ENCODE measurements at places on chromosomes 13 and 19.

- no peak for DNase-seq
Measured at GRCh38 chr13:51630288-51630615, 46.0 kb downstream of the WDFY2 start.

- no peak for DNase-seq
Measured at GRCh38 chr19:41811981-41812380, 15.6 kb downstream of the CEACAM3 start.

DNA sequence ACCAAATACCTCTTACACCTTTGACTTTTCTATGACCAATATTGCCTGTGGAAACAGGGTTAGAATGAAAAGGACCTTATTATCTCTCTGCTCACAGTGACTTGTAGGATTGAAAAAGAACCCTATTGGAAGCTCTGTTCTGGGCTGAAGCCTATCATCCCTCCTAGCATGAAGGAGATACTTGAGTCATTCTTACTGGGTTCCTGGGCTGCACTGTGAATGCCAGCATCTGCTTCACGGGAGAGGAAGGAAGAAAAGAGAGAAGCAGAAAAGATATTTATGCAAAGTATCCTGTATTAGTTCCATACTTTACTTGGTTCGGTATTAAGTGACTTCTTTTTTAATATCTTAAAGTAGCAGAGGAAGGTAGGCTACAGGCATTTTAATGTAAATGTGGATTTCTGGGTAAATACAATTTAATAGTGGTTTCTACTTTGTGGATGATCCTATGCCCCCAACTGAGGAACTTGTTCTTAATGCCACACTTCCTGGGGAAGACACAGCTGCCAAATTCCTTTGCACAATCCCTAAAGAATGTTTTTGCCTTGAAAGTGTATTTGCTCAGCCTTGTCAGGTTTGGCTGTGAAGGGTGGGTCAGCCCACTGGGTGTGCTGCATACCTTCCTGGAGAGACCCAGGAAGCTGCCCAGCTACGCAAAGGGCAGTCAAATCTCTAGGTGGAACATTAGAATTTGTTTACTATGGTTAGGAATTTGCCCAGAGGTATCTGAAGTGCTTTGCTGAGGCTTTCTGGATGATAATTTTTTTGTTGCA, 13.7 kb upstream of the SCEL start:
- no peak for DNase-seq

- DNase-seq, result no peak
Measured at GRCh38 chr19:18417250-18418028, 1.8 kb upstream of the SSBP4 start.

GRCh38 chr19:19558055-19558454, 20.0 kb downstream of the CILP2 start:
- no peak for DNase-seq

GRCh38 chr13:112814905-112815585, 125.2 kb downstream of the ATP11A start:
- no peak for DNase-seq

DNA sequence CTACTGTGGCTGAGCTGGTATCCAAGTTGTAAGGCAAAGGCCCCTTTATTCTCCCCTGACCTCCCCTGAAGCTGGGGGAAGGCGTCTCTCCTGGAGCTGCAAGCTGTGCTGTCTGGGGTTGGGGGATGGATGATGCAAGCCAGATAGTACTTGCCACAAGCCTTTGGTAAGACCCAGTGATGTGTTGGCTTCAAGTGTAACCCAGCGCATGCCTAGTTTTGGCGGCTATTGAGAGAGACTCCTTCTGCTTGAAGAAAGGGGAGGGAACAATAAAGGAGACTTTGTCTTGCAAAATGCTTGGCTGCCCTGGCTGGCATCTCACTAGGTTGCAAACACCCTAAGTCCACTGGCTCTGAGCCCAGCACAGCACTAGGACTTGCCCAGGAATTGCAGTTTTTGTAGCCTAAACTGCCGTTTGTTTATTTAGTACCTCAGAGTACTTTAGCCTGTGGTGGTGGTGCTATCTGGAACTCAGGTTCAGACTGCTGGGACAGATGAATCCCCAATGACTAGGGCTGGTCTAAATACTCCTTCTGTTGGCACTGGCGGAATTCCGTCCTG, 108.2 kb downstream of the TNFSF13B start:
- no peak for DNase-seq

GRCh38 chr13:102642475-102642874, 45.7 kb downstream of the TPP2 start:
- DNase-seq, result no peak

DNA sequence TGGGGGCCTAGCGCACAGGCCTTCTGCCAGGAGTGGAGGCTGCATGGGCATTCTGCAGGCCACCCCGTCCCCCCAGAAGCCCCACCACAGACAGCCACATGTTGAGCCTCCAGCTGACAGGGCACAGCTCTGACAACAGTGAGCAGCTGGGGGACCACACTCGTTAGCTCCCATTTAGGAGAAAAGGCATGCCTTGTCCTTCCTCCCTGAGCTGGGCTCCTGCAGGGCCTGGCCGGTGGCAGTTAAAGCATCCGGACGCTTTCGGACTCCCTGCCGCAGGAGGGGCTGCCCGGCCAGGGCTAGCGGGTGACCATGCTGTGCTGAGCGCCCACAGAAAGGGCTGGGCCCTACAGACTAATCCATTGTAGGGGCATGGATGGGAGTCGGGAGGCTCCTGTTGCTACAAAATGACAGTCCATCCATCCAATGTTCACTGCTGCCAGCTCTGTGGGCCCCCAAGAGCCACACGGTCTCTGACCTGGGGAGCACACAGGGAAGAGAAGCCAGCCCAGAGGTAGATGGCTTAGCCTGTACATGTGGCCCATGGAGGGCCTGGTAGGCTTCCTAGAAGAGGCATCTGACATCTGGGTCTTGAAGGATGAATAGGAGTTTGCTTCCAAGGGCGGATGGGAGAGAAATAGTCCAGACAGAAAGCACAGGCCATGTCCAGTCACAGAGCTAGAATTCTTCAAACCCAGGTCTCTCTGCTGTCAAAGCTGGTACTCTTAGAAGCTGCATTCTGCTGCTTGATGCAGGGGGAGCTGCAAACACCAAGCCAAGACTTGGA, 116.5 kb upstream of the VSTM2B start:
- no peak for DNase-seq

GRCh38 chr13:43936647-43937046, 56.9 kb downstream of the LACC1 start:
- no peak for DNase-seq

DNA sequence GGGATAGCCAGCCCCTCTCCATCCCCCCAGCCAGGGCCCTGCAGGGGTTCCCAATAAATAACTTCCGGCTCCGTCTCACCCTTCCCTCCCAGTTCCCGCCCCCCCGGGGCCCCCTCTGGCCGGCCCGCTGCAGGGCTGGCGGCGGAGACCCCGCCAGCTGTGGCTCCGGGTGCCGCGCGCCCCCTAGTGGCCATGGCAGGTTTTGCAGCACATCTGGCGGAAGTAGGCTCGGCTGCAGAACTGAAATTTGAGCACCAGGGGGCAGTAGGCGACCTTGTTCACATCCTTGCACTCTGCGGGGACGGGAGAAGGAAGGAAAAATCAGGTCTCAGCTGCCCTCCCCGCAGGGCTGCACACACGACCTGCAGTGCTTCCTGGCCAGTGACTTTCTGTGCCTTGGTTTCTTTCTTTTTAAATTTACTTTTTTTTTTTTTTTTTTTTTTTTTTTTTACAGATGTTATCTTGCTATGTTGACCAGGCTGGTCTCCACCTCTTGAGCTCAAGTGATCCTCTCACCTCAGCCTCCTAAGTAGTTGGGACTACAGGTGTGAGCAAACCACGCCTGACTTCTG, 3.6 kb upstream of the MYO1F start:
- no peak for DNase-seq

DNA sequence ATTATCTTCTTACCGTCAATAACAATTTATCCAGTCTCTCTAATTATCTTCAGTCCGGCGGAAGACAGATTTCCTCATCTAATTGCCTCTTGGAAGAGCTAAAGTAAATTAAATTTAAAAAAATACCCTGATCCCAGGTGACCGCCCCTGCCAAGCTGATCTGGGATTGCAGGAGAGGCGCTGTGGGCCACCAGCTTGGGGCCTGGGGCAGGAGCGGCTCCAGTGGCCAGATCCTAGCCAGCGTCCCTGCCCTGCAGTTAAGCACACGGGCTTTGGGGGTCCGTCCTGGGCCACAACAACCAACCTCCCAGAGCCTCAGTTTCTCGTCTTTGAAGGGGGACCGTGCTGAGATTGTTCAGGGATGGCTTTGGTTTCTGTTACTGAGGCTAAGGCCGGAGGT, 12.4 kb upstream of the TMEM255B start:
- DNase-seq, result no peak

DNA sequence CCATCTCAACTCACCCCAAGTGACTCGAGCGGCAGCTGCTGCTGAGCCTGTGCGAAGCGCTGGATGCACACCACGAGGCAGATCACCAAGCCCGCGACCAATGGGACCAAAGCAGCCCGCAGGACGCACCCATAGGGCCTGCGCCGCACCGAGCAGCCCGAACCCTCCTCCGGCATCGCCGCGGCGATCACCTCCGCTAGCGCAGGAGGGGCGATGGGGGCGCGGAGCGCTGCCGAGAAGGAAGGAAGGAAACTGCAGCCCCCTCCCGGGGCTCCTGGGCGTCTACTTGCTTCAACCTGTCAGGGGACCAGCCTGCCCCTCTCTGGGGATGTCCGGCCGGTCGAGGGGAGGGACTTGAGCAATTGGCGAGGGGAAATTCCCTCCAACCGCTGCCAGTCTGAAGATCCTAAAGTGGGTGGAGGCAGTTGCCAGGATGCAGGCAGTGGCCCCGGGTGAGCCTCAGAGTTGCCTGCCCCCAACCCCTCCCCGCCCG, at the start of gene CD70:
CD70 (minus strand) TSS at position 324 of the 493 bp plus-strand sequence; CDS start at position 176, 148 bp downstream.
- no peak for DNase-seq

DNA sequence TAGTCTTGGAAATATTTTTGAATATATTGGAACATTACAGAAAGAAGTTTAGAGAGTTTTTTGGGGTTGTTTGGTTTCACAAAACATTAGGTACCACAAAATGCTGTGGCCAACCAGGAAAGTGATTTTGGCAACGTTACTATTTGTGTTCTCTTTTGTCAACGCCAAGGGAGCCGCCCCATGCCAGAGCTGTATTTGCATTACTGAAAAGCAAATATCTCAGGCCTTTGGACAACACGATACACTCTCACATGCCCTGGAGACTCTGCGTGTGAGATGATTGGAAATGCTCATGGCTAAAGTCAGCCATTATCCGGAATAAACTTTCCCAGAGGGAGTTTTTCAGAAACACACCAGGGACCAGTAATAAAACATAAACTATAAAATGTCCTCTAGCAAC, 324.6 kb downstream of the SHISA2 start:
- no peak for DNase-seq

DNA sequence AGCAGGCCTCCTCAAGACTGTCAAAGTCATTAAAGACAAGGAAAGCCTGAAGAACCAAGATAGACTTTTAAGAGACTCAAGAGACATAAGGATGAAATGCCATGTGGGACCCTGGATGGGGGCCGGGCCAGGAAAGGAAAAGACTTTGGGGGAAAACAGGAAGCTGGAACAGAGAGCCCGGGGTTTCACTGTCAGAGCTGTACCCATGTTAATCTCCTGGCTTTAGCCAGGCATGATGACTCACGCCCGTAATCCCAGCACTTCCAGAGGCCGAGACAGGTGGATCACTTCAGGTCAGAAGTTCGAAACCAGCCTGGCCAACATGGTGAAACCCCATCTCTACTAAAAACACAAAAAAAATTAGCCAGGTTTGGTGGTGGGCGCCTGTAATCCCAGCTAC, 5.6 kb upstream of the KLF16 start:
- no peak for DNase-seq

- DNase-seq, result peak; percentile 10
Measured at GRCh38 chr19:18058208-18059009, 28.3 kb downstream of the IL12RB1 start.

GRCh38 chr13:21256351-21256761, 79.9 kb downstream of the MRPL57 start:
- DNase-seq, result no peak

DNA sequence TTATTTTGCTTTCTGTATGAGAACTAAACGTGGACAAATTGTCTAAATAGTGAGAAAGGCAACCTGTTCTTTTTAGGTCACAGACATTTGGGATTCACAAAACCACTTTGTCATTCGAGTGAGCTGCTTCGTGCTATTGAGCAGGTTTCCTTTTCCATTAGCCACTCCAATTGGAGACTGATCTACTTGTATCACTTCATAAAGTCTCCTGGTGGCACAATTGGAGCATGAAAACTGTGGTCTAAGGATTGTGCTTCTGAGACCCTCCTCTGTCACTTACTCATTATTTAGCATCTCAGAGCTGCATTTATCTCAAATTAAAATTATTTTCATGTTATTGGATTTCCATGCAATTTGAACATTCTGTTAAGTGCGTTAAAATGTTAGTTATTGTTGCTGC, 397.7 kb downstream of the TDRD3 start:
- DNase-seq, result no peak

- DNase-seq, result no peak
Measured at GRCh38 chr19:3672575-3672948, 27.7 kb downstream of the PIP5K1C start.

- no peak for DNase-seq
Measured at GRCh38 chr13:43294412-43294811, 271.0 kb downstream of the DNAJC15 start.

GRCh38 chr19:47266401-47266941, 8.2 kb upstream of the INAFM1 start:
- no peak for DNase-seq

DNA sequence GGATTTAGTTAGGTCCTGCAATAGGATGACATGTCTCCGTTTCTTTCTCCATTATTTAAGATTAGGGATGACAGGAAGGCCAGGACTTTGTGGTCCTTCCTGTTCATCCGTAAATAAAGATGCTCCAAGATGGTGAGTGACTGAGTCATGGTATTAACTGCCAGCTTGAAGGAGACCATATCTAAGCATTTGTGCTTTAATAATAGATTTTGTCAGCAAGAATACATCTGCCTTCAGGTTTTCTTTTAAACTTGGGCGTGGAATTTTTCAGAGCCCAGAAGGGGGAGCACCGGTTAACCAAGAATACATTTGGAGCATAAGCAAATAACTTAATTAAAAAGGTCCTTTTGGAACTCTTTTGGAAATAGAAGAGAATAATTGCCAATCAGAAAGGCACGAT, 68.2 kb downstream of the ARHGAP35 start:
- no peak for DNase-seq

GRCh38 chr13:74973935-74974879, 507.8 kb downstream of the TBC1D4 start:
- DNase-seq, result no peak
